ENCODE measurements at places on chromosomes 1 and 21. TPM values are rescaled to one million over a fixed set of nuclear protein-coding genes. Genes with fewer than 3 reads are reported as not detected.

The RHOU gene
- 4.1 TPM for total RNA-seq

The EGLN1 gene
- total RNA-seq = 23.5 TPM

The DNAH14 gene
- total RNA-seq = not detected

The PODN gene
- not detected for total RNA-seq

The GUCA2A gene
- not detected for total RNA-seq

The MCOLN3 gene
- 0.80 TPM for total RNA-seq

The SASS6 gene
- 5.6 TPM for total RNA-seq

The BTBD8 gene
- total RNA-seq = 6.0 TPM

- no peak for DNase-seq
Measured at GRCh38 chr1:24077278-24077978, 34.5 kb downstream of the MYOM3 start.

DNA sequence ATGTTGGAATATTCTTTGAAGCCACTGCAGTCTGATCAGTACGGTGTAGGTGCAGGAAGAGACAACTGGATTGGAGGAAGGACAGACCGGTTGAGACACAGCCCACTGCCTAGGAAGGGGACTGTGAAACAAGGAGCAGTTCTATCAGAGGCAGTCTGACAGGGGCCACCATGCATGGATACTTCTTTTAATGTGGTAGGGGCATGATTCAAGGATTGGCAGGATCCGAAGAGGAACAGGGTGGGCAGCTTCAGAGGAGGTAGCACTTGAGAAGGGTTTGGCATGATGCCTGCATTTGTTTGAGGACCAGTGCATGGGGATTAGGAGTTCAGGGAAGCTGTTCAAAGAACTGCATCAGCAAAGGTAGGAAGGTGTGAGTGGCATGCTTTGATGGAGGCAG, 167.9 kb downstream of the DYRK1A start:
- no peak for DNase-seq

- DNase-seq = no peak
Measured at GRCh38 chr1:116537898-116538297, 32.9 kb downstream of the CD58 start.

GRCh38 chr21:46100020-46100419, 2.1 kb downstream of the COL6A2 start:
- no peak for DNase-seq

DNA sequence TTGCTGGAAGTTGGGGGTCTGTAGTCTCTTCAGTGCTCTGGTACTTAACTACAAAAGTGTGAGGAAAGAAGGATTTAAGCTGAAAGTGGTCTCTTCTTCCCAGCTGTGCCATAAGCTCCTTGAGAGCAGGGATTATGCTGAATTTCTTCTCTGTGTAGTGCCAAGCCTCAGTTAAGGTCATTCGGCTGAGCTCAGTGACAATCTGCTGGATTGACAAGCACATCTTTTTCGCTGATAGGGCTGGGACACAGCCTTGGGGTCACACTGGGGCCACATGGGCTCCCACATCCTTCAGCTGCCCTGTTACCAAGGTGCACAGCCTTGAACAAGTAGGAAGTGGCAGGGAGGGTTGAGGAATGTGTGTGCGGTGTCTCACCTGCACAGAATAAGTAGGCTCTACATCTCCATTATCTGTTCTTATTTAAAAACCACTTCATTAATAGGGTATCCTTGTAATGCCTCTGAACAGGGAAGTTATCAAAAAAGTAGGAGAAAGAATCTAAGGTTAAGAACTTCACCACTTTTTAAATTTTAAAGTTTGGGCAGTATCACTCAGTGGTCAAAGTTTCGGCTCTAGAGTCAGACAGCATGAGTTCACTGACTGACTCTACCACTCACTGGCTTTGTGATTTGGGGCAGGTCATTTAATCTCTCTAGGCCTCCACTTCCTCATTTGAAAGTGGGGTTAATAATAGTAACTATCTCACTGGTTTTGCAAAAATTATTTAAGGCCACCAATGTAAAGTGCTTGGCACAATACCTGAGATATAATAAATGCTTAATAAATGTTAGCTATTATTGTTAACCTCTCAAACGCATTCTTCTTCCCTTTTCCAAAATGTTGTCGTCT, 10.3 kb downstream of the ZBTB40 start:
- no peak for DNase-seq

GRCh38 chr1:195886000-195886399, 722.2 kb downstream of the KCNT2 start:
- no peak for DNase-seq

GRCh38 chr1:18573170-18573569, 57.5 kb upstream of the PAX7 start:
- DNase-seq = no peak

GRCh38 chr1:101313356-101313755, 76.5 kb downstream of the S1PR1 start:
- DNase-seq = no peak

DNA sequence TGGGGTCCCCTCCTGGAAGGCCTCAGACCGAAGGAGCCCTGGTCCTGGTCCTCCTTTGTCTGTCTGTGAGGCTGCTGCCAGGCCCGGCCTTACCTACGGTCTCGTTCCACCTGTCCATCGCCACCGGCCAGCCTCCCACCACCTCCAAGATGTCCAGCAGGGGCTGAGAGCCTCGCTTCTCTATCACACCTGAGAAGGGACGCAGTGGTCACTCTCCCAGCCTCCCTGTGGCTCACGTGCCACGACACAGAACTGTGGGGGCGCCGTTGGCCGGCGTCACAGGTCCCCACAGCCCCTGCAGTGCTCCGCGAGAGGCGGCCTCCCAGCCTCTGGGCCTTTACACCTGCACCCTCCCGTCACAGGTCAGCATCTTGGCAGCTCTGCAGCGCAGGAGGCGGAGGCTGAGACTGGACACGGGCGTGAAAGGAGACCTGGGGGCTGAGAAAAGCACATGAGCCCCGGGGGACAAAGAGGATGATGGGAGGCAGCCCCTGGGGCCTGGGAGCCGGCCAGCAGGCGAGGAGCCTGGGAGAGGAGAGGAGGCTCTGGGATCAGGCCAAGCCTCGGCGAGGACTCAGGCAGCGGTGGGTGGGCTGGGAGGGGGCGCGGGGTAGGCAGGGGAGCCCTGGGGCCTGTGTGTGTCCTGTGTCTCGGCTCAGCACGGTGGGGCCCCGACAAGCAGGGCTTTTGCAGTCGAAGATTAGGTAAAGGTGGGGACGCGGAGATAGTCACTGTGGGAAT, 20.5 kb downstream of the PRXL2B start:
- no peak for DNase-seq

- DNase-seq = peak; percentile 52
Measured at GRCh38 chr1:205344066-205344928, 12.4 kb downstream of the KLHDC8A start.

- DNase-seq = peak; percentile 58
Measured at GRCh38 chr1:46533179-46533864, 18.1 kb downstream of the KNCN start.
